Spleen (tissue), 13 donors: ENCODE measurements at places on chromosomes 6 and 20.

GRCh38 chr6:24666097-24666640 lies 530 bp downstream of the TDP2 start:
- DNase-seq, result peak; percentile 90

DNA sequence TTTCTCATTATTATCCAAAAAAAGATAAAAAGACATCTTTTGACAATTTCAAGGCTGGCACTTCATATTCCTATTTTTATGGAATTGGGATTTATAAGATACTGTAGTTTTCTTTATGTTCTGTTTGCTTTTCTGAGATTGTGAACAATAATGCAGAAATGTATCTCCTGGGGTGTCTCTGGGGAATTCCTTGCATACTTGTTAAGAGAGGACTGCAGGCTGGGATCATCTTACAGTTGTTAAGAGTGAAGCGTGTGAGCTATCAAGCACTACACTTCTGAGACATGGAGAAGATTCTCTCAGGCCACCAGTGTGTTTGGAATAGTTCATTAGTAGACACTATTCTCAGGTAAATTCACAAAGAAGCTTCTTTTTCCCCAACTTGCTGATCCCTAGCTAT lies 963.3 kb upstream of the GJE1 start:
- DNase-seq, result no peak

GRCh38 chr6:133079901-133080300 lies 161.3 kb upstream of the EYA4 start:
- DNase-seq, result no peak

GRCh38 chr6:13590574-13591153 lies 16.3 kb downstream of the SIRT5 start:
- DNase-seq, result no peak

DNA sequence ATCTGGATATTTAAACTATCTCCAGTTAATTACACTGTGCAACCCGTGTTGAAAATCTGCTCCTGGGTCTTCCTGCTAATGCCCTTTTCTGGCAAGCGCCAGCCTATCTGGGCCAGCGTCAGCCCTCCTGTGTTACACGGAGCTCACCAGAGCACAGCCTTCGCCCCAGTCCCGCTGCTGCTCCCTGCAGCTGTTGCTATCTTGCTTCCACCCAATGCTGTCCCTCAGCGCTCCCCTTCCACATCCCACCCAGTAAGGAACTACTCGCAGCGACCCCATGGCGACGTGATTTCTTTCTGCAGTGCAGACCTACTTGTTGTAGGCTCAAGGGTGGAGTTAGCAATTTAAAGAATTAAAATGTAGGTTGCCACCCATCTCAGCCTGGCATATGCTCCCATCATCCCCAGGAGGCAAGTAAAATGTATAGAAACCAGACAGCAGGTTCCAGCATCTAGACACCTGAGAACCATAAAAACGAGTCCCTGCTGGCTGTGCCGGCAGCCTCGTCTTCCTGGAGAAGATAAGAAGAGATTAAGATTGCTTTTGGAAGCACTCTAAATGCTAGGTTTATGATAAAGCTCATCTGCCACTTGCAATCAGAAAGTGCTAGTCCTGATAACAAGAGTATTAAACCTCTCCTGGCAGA lies 254.3 kb upstream of the FOXQ1 start:
- DNase-seq, result no peak

- no peak for DNase-seq
Measured at GRCh38 chr6:72554761-72555221, 67.1 kb upstream of the KCNQ5 start.

DNA sequence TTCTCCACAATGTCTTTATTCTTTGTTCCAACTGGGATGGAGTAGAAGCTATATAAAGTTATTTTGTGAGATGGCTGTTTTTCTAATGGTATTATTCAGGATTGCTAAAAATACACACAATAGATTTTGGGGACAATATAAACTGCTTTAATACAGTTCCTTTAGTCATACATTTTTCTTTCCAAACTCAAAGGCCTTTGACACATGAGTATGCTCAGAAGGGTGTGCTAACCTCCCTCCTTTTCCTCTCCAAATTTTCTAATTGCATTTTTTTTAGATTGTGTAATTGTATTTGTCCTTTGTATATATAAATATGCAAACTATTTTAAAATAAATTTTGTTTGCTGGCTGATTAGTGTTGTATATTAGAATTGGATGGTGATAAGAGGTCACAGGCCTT lies 119.6 kb upstream of the FOXO3 start:
- no peak for DNase-seq

DNA sequence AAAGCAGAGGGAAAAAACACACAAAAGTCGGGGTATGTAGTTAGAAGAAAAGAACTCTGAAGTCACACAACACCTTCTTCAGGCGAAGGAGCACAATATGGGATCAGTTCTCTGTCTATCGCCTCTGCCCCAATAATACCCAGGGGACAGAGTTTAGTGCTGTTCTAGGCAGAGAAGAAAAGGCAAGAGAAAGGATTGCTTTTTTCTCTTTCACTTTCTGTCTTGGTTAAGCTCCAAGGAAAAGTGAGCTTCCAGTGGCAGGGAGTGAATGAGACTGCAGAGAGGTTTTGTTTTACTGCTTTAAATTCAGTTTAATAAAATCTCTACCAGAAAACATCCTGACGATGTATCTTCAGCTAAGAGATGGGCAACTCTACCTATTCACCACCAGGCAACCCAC lies 86.6 kb upstream of the STXBP5 start:
- DNase-seq, result no peak

GRCh38 chr20:58837717-58838116 lies 13.0 kb downstream of the GNAS-AS1 start:
- DNase-seq, result no peak

- DNase-seq, result no peak
Measured at GRCh38 chr6:166308769-166309589, 787 bp upstream of the PRR18 start.

DNA sequence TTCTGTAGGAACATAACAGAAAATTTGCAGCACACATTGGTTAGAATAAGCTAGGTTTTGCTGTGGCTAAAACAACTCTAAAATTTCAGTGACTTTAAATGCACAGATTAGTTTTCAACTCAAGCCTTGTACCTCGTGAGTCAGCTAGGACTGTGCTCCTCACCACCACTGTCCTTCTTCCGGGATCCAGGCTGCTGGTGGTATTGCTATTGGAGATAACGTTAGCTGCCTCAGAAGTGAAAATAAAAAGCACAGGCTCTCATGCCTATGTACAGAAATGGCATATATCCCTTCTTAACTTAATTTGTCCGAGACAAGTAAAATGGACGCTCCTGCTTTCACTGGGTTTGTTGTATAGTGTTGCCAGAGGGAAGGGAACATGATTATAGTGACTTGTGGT lies 931.1 kb upstream of the EYS start:
- no peak for DNase-seq

DNA sequence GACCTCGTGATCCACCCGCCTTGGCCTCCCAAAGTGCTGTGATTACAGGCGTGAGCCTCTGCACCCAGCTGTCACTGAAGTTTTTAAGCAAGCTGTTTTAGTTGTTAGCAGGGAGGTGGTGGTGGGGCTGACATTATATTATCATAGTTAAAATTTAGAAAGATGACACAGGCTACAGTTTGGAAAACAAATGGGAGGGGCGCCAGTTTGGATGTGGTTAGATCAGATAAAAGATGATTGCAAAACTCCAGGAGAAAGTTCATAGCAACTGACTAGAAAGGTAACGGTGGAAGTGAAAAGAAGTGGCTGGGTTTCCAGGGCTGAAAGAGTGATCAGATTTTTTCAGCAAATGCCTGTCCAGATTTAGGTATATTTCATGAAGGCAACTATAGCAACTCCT lies 311.9 kb upstream of the CITED2 start:
- no peak for DNase-seq

GRCh38 chr6:126086560-126086959 lies 100.2 kb downstream of the TRMT11 start:
- no peak for DNase-seq

GRCh38 chr20:48827855-48828733 lies at the start of gene PREX1:
PREX1 (minus strand) TSS chr20:48827999; CDS start chr20:48827860, 139 bp downstream.
- peak; percentile 98 for DNase-seq

DNA sequence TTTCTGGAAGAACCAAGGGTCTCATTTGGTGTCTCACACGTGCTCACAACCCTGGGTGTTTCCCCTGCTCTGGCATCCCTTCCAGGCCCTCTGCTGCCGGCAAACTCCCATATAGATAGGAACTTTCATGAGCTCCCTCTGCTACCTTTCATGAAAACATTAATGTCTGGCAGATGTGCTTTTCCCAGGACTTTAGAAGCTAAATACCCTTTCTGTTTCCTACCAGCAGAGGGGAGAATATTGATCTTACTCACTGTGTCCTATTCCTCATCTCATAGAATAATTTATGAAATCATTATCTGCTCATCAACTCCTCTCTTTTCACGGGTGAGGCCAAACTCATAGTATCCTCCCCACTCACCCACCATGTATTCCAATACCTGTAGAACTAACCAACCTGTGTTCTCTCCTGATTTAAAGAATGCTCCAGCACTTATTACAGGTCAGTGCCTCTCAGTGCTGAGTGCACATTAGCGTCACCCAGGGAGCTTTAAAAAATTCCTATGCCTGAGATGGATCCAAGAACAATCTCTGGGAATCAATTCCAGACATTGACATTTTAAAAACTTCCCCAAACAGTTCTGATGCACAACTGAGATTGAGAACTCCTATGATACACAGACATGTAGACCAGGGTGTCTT lies 298.5 kb upstream of the JAG1 start:
- DNase-seq, result no peak

DNA sequence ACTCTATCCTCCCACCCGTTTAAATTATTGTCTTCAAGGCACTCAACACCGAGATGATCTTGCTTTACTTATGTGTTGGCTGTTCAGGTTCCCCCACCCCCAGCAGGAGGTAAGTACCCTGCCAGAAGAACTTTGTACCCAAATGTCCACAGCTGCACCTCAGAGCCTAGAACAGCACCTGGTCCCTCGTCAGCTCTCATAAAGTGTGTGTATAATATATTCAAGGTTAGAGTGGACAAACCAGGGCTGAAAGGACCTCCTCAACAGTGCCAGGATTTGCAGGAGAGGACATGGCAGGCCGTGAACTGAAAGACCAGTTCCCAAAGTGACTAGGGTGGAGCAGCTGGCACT lies 5.9 kb upstream of the CPXM1 start:
- DNase-seq, result no peak

DNA sequence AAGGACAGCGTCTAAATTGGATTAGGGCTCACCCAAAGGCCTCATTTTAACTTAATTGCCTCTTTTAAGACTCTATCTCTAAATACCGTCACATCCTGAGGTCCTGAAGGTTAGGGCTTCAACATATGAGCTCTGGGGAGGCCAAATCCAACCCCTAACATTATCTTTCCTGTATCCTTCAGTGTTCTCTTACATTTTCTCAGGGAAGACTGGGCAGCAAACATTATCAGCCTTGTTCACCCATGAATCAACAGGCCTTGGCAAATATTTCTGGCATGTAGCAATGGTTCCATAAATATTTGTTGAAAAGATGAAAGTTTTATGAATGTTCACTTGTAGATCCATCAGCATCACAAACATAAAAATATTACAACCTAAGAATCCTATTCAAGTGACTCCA lies 24.6 kb upstream of the FOXF2 start:
- DNase-seq, result no peak

GRCh38 chr20:62577490-62577836 lies 64.8 kb upstream of the SLCO4A1 start:
- DNase-seq, result no peak

DNA sequence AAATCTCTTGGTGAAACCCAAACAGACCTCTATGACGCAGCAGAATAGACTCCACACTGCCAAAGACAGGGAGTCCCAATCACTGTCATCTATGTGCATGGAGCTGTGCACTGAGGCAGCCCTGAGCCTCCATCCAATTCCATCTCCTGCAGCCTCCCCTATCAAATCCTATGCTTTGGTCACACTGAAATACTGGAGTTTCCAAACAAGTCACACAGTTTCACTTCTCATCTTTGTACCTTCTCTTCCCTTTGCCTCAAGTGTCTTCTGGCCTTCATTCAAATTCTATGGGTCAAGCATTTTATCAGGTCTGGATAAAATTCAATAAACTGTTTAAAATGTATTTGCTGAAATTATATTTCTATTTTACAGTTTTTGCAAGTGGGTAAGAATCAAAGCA lies 38.5 kb downstream of the FBXL4 start:
- DNase-seq, result no peak

DNA sequence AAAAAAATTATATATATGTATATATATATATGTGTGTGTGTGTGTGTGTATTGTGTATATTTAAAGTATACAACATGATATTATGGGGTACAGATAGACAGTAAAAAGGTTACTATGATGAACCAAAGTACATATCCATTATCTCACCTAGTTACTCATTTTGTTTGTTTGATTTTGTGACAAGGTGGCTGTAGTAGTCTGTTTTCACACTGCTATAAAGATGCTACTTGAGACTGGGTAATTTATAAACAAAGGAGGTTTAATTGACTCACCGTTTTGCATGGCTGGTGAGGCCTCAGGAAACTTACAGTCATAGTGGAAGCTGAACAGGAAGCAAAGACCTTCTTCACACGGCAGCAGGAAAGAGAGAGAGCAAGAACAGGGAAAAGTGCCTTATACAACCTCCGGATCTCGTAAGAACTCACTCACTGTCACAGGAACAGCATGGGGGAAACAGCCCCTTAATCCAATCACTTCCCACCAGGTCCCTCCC lies 30.2 kb upstream of the DACT2 start:
- no peak for DNase-seq
